ENCODE measurements at places on chromosomes 7 and 10.

GRCh38 chr7:29196971-29197595 lies 2.5 kb downstream of the CHN2 start:
- DNase-seq = no peak

DNA sequence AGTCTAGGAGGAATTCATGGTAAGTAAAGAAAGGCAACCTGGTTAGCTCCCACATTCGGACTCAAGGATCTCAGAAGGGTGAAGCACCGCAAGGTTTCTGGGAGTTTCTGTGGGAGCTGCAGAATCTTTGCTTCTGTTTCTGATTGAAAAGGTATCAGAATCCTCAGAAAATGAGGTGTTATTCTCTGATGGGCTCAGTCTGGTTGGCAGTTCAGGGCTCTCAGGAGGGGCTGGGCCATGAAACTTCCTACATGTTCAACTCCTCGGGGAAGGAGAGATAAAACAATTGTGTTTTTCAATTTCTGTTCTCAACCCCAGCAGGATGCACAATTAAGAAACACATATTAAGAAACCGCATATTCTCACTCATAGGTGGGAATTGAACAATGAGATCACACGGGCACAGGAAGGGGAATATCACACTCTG lies 9.1 kb downstream of the OR2A7 start:
- no peak for DNase-seq

DNA sequence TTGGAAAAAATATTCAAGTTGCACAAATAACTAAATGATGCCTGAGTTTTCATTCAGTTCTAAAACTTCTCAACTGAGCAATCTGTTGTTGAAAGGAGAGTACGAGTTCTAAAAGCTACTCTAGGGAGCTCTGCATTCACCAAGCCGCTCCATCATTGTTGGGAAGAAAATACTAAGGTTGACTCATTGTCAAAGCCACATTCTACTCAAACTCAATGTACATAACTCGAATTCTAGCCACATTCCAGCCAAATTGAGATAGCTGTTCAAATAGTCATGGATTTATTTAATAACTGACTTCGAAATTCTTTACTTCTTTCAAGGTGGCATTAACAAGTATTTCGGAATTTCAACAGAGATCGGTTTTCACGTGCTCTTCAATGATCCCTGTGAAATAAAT lies 63.4 kb downstream of the KIAA1217 start:
- DNase-seq = no peak

- DNase-seq = no peak
These were observed 190.9 kb upstream of the YAE1 start for GRCh38 chr7:39375047-39375873.

DNA sequence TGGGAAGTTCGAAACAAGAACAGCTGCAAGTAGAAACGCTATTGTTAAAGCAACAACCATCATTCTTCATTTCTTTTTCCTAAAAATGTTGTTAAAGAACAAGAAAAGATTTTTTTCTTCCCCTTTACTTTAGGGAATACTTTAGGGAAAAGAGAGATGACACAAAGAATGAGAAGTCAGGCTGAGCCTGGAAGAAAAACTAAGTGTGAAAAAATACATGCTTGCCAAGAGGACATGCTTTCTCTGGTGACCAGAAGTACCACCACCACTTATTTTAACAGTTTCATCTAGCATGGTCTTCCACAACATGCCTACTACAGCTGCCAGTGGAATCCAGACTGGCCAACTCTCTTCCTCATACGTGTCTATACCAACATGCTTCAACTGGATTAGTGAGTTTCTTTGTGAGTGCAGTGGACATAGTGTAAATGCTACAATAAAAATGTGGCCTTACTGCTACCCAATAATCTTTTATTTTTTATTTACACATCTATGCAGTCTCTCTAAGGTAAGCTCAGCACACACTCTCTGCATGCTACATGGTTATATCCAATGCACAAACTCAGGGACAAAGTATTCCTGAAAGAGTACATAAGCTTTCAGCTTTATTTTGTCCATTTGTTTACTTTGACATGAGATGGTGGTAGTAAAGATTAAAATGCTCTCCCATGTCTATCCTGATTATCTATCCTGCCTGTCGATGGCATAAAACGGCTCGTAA lies 196.2 kb downstream of the TAX1BP1 start:
- no peak for DNase-seq

DNA sequence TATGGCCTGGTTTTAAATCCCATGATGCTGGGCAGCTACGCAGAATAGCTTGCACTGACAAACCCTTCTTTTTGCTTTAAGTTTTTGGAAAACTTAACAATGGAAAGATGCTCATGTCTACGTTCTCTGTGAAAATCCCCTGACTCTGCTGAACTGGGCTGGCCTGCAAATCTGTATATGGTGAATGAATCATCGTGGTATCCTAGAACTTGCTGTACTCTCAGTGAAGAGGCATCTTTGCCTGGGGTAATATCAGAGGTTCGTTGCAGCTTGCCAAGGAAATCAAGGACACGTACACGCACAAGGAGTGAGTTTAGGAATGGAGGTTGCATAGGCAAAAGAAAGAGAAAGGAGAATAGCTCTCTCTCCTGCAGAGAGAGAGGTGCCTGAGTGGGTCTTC lies 382.0 kb upstream of the ADARB2 start:
- no peak for DNase-seq

GRCh38 chr7:45394117-45394708 lies 180.0 kb upstream of the ADCY1 start:
- no peak for DNase-seq

DNA sequence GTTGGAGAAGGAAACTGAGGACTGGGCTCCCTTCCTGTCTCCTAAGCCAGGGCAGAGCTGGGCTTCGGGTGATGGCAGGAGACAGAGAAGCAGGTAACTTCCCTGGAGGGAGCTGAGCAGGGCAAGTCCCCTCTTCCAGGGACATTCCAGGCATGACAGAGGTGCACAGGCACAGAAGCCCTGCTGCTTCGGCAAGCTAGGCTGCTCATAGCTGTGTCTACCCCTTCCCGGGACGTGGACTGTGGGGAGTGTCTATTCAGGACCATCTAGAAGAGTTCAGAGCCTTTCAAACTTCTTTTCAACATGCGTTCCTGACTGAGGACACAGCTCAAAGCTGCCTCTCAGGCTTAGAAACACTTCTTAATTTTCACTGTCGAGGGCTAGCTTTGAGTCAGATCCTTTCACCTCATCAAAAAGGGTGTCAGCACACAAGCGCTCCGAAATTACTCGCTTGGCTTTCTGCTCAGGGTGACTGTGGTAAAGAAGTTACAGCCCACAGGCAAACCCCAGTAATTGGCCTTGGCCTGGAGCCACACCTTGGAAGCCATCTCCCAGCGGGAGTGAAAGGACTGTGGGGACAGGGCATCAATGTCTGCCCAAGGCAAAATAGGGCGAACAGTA lies 63.7 kb upstream of the STEAP1B start:
- no peak for DNase-seq

Measured in inflammatory macrophage (primary cell).